Activated CD4-positive, CD25-positive, alpha-beta regulatory T cell treated with anti-CD3 and anti-CD28 coated beads, Interleukin-2, amount 50 U/mL, for 16 hours (primary cell): ENCODE measurements at places on chromosomes 2 and 18.

DNA sequence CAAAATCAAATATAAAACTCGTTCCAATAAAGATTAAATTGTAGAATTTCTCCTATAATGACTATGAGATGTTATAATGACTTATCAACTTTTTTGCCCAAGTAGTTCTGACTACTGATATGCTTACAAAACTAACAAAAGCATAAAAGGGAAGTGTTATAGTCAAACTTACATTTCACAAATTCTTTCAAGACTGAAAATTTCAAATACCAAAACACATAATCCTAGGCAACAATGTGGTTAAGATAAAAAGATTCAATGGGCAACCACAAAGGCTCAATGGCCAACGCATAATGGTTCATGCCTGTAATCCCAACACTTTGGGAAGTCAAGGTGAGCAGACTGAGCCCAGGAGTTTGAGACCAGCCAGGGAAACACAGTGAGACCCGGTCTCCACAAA is 135.7 kb downstream of the USP34 start:
- no peak for DNase-seq

DNA sequence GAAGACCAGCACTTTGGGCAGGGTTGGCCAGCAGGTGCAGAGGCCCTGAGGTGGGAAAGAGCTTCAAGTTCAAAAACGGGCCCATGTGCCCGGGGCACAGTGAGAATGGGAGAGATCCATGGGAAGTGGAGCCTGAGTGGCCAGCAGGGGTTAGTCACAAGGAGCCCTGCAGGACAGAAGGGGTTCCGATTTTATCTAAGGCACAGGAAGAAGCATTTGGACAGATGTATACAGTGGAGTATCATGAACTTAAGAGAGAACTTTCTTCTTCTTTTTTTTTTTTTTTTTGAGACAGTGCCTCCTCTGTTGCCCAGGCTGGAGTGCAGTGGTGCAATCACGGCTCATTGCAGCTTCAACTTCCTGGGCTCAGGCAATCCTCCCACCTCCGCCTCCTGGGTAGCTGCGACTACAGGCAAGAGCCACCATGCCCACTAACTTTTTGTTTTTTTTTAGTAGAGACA is 24.0 kb downstream of the WIPF1 start:
- no peak for DNase-seq

DNA sequence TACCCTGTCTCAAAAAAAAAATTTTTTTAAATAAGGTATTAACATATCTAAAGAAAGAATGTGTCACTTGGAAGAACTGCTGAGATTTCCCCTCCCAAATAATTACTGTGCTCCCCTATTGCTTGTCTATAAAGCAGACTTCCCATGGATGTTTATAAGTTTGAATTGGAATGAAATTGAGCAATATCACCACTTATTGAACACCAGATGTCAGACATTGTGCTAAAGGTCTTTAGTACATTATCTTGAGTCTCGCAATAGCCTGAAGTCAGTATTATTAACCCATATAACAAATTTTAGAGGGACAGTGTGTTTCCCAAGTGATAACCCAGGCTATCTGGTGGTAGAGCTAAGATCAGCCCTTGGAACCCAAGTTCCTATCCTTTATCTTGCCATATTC is 102.9 kb upstream of the MSH2 start:
- DNase-seq: no peak

GRCh38 chr2:225104971-225105370 is 62.7 kb upstream of the DOCK10 start:
- DNase-seq: no peak

DNA sequence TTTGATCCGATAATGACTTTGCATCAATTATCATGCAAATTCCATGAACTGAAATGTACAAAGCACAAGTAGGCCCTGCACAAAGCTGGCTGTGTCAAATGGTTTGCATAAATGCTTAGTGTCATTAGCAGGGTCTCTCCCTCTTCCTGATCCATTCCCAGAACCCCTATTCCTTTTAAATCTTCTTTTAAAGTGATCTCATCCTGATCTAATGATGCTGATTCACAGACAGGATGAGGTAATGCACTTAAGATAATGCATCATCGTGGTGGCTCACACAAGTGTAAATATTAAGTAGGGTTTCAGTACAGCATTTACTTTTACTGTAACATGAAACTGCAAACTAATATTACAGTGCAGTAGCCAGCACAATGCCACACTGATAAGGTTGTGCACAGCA is 304.8 kb upstream of the SOX11 start:
- DNase-seq: no peak

DNA sequence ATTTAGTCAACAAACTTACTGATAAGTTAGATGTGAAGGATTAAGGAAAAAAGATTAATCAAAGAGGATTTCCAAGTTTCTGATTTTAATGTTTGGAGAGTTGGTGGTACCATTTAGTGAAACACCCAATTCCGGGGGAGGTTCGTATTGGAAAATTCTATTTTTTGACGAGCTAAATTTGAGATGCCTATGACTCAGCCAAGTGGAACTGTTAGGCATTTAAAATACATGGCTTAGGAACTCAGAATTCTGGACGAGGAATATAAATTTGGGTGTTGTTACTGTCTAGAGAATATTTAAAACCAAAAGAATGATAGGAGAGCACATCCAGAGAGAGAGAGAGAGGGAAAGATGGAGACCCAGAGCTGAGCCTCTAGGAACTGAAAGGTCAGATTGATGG is 103.6 kb downstream of the TMX3 start:
- DNase-seq: no peak

DNA sequence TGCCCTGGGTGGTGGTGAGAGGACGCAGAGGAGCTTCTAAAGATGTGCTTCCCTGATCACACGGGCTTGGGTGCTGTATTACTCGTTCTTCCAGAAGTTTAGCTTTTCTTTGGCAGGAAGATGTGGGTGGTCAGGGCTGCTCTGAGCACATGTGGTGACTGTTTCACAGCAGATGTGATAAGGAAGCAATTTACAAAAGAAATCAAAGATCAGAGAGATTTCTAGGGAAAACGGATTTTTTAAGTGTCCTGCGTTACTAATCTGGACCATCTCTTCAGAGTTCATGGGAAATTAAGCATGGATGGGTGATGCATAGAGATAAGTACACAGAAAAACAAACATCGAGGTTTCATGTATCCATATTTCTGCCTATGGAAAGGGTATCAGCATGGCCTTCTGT is 99.4 kb downstream of the WDSUB1 start:
- DNase-seq: no peak

- no peak for DNase-seq
Observed at GRCh38 chr2:67842375-67842959, 220.3 kb downstream of the C1D start.

DNA sequence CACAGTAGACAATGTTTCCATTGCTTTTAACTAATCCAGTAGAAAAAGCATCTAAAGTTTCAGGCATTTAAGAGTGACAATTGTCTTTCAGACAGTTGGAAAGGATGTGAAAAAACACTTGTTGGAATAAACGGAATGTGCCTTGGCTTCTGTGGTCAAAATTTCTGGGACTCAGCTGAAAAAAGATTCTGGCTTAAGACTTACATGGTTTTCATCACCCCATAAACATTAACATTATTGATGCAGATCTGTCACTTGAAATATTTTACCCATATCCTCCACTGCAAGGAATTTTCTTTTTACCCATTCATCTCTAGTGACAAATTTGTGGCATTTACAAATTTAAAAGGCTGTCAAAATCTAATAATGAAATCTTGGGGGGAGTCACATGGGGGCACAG is 166.0 kb downstream of the SRBD1 start:
- no peak for DNase-seq

DNA sequence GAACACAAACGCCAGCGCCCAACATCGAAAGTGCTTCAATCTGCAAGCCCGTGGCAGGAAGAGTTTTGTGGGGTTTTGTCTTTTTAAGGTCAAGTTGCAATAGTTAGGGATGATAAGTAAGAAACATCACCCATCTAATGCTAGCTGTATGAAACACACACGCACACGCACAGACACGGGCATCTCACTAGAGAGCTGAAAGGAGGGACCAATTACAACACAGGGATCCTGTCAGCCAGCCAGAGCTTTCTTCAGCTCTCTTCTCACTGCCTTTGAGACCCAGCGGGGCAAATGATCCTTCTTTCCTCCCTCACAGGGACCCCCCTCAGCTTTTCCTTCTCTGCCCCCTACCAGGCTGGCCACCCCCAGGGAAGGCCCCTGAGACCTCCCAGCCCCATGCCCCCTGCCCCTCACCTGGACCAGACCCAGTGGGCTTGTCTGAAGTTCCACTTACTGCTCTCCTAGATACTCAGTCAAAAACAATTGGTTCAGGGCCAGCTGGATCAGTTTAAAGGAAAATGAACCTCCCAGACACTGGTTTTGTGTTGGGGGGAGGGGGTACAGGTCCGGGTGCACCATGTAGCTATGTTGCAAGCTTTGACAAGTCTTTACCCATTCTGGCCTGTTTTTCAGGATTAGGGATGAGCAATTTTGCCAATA is 17.9 kb downstream of the CYP26B1 start:
- DNase-seq: no peak

- peak; percentile 21 for DNase-seq
Observed at GRCh38 chr2:24421668-24422067, 61.3 kb upstream of the ITSN2 start.

- DNase-seq: no peak
Observed at GRCh38 chr2:177489719-177490301, 97.2 kb downstream of the AGPS start.

DNA sequence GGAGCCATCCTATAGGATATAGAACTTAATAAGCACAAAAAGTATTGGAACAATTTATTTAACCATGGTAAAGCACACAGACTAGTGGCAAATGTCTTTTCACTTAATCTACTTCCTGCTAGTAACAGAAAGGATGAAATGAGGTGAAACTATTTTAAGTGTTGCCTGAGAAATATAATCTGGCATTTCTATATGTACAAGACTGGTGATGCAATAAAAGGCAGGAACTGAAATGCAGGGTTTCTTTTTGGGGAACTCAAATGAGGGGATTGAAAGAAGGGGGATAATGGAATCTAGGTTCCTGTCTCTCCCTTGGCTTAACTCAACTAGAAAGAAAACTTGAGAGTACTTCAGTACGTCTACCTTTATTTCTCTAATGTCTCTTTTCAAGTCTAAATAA is 122.3 kb downstream of the MEMO1 start:
- DNase-seq: no peak

DNA sequence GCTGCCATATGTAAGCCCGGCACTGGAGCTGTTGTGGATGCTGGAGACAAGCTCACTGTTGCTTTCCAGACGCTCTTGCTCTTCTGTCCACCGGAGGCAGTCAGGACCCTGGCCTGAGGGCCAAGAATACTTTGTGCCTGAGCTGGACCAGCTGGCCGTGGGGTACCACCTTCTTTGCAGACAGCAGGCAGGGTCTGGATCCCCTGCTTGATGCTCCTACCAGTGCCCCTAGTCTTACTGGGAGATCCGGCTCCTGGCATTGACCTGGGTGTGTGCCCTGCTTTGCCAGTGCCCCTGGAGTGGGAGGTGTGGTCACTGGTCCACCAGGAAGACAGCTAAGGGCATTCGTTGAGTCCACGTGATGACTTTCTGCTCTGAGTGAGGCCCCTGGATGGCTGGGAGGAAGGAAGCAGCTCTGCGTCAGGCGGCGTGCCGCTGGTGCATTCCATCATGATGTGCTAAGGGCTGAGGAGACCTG is 59.3 kb downstream of the LRRFIP1 start:
- DNase-seq: no peak

- no peak for DNase-seq
Observed at GRCh38 chr2:181268174-181268867, 188.9 kb upstream of the ITGA4 start.

GRCh38 chr18:58216071-58216481 is 172.1 kb downstream of the NEDD4L start:
- no peak for DNase-seq

GRCh38 chr2:144233733-144234541 is 286.0 kb downstream of the ZEB2 start:
- DNase-seq: no peak

DNA sequence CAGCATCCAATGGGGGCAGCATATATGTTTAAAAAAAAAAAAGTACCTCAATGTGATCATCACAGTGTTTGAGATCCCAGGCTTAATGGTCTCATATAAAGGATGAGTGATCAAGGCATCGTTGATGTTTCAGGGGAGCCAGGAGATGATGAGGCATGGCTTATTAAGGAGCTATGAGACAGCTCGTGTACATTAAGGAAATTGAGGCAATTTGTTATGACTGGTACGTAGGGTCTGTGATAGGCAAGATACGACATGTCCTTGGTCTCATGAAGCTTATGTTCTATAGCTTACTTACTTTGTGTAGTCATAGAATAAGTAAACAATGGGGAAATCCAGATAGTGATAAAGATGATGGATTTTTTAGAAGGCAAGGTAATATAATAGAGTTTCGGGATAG is 49.1 kb upstream of the FAM171B start:
- DNase-seq: no peak

DNA sequence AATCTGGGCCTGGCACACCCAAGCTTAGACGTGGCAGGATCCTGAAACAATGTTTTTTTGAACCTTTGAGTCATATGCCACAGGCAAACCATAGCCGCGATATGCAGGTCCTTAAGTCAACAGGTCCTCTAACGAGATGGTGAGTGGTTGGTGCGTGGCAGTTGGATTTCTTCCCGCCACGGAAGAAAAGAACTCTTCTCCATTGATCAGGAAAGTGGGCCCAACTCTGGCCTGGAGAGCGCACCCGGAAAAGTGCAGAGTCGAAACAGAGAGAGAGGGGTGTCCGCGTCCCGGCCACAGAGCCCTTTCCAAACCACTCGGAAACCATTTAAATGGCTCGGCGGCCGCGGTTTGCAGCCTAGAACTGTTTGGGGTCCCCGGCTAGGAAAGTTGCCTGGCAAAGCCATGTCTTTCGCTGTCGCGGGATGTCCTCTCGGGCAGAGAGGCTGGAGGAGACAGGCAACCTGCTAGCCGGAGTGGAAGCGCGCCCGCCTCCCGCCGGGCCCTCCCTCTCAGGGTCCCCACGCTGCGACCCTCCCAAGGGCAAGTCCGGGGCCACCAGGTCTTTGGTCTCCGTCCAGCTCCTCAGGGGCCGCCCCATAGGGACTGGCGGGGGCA is 777 bp downstream of the GALNT3 start:
- no peak for DNase-seq

GRCh38 chr2:188576651-188577050 is 285.0 kb downstream of the GULP1 start:
- no peak for DNase-seq

GRCh38 chr18:41695441-41695840 is 259.6 kb upstream of the PIK3C3 start:
- no peak for DNase-seq

DNA sequence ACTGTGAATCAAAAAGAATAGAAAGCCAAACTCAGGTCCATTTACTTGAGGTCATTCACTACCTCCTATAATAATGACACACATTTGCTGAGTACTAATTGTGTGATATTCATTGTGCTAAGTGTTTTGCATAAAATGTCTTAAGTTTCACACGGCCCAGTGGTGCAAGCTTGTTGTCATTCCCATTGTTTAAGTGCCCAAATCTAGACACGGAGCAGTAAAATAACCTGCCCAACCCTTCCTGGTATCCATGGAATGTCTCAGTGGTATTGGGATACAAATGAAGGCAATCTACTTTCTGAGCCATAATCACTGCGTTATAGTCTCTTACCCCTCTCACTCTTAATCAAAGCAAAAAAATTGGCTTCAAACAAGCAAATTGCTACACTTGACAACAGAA is 233.3 kb downstream of the NCKAP5 start:
- no peak for DNase-seq

GRCh38 chr2:156129227-156129626 is 203.3 kb downstream of the NR4A2 start:
- DNase-seq: no peak
